ENCODE measurements at places on chromosomes 4 and X. TPM values are rescaled to one million over a fixed set of nuclear protein-coding genes. Genes with fewer than 3 reads are reported as not detected.

Gene CDS1
- total RNA-seq: not detected

Gene FSTL5
- not detected for total RNA-seq

DNA sequence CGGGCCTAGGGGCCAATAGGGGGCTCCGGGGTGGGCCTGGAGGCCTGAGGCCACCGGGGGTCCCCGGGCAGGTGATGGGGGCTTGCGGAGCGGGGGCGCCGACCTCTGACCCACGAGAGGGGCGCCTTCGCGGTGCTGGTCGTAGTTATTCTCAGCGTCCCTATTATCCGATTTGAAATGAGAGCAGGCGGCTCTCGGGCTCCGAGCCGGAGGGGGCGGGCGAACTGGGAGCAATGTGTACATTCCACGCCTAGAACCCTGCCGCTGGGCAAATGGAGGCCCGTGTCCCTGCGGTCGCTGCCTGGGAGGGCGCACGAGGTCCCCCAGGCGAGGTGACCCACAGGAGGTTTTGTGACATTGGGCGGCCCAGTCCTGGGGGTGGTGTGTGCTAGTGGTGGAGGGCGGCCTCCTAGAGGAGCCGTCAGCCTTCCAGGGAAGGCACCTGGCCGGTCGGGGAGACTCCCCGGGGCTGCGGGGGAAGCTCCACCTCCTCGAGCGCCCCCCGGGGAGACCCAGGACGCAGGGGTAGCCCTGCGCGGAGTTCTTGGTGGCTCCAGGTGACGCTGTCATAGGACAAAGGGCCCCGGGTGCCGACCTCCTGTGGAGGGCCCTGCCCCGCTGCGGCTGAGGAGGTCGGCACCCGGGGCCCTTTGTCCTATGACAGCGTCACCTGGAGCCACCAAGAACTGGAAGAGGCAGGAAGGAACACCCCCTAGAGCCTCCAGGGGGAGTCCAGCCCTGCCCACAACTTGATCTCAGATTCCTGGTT lies 102.6 kb upstream of the PRKX start:
- H3K27ac ChIP-seq: peak overlapping the region; percentile 82
- peak; percentile 42 for DNase-seq
- no peaks in the 10 kb centered on the region for H3K27me3 ChIP-seq

DNA sequence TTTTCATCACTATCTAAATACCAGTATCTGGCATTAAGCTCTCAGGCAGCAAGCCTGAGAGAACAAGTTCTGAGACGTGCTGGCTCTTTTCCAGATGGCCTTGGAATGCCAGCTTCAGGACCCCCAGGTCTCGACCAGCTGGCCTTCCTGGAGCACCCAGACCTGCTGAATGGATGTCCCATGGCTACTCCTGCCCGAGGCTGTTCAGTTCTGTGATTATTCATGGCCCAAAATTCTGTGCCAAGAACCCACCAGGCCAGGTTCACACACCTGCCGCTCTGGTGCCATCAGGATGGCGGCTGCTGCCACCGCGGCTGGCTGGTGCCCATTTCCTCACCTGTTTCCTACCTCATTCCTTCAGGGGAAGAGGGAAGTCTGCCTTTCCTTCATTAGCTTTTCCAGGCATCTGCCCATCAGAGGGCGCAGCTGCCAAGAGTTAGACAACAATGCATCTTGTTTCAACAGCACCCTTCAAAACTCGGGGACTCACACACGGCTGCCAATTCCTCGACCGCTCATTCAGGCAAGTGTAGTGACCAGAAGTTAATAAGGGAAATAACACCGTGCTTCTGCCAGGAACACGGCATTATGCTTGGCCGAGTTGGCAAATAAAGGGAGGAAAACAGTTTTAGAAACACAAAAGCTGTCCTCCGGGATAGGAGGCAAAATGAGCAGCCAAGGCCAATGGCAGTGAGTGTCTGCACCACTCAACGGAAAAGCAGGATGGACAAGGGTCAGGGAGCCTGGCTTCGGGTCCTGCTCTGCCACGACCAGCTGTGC lies 173.8 kb downstream of the NSUN7 start:
- H3K4me1 ChIP-seq: peaks cover 5% of the 10 kb centered on the region
- H3K36me3 ChIP-seq: no peaks in the 10 kb centered on the region
- no peak for DNase-seq
- H3K4me3 ChIP-seq: no peak overlapping the region
- H3K27ac ChIP-seq: no peak overlapping the region

GRCh38 chr4:163474027-163474426 lies 473 bp upstream of the TKTL2 start:
- H3K4me1 ChIP-seq: no peaks in the 10 kb centered on the region
- DNase-seq: no peak
- no peaks in the 10 kb centered on the region for H3K36me3 ChIP-seq
- H3K27me3 ChIP-seq: peaks cover 4% of the 10 kb centered on the region

DNA sequence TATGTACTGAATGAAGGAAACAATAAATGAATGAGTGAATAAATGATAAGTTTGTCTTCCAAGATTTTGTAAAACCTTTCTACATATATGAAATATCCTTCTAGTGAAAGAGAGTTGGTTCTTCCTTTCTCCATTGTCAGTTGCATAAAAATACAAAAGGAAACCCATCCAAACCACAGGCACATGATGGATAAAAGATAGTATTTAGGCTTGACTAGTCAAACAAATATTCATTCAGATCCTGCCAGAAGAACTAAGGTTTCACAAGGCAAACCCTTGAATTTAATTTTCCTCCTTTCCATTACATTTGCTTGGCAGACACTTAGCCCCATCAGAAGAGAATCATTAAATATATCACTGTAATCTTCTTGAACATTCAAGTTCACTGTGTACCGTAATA lies 208.4 kb downstream of the COL25A1 start:
- H3K4me3 ChIP-seq: no peak overlapping the region
- peaks cover 9% of the 10 kb centered on the region for H3K27me3 ChIP-seq

GRCh38 chr4:145871209-145871608 lies 67.4 kb downstream of the ZNF827 start:
- no peak overlapping the region for H3K4me3 ChIP-seq
- H3K4me1 ChIP-seq: peaks cover 18% of the 10 kb centered on the region
- DNase-seq: no peak
- H3K27me3 ChIP-seq: no peaks in the 10 kb centered on the region
- peaks cover 13% of the 10 kb centered on the region for H3K36me3 ChIP-seq
